Ascending aorta (tissue), 2 donors: ENCODE measurements at places on chromosomes 11 and 22. TPM values are rescaled to one million over a fixed set of nuclear protein-coding genes. Genes with fewer than 3 reads are reported as not detected.

DNA sequence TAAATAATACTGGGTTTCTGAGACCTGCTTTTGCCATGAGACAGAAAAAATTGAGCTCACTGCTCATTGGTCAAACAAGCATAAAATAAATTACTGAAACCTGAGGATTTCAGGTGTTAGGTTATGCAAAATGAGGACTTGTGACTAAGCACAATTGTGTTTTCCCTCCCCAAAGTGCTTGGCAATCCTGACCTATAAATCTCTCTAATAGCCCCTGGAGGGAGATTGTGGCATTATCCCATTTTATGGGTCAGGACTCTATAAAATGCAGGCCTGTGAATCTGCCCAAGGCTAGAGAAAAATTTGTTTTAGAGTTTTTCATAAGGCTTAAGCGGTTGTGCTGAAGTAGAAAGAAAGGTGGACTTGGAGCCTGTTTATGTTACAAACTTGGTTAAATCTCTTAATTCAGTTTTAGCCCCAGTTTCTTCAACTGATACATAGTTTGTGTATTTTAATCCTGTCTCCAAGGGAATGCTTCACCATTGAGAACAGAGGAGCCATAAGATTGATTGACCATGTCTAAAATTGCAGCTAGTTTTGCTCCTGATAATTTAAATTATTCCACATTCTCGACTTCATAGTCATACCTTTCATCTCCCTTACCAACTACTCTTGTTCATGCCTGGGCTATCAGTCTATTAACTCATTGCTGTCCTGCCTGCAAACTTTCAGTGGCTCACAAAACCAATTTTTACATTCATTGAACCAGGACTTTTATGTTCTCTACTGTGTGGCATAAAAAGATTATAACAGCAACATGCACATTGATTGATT is 63.6 kb upstream of the LRRC4C start:
- no peaks in the 10 kb centered on the region for H3K36me3 ChIP-seq
- H3K4me1 ChIP-seq = no peaks in the 10 kb centered on the region
- H3K4me3 ChIP-seq = no peak overlapping the region
- DNase-seq = no peak
- no peak overlapping the region for H3K27ac ChIP-seq

GRCh38 chr11:128629516-128630106 is 42.3 kb upstream of the ETS1 start:
- no peaks in the 10 kb centered on the region for H3K36me3 ChIP-seq
- no peak for DNase-seq
- H3K4me3 ChIP-seq = no peak overlapping the region
- H3K27me3 ChIP-seq = no peaks in the 10 kb centered on the region
- no peak overlapping the region for H3K27ac ChIP-seq

C1QTNF6 gene
- total RNA-seq = 4.6 TPM

MAPK11 gene
- 117 TPM for total RNA-seq

GRCh38 chr22:41687901-41688364 is 734 bp downstream of the SNU13 start:
- H3K4me1 ChIP-seq = peaks cover 12% of the 10 kb centered on the region
- no peaks in the 10 kb centered on the region for H3K36me3 ChIP-seq
- no peaks in the 10 kb centered on the region for H3K27me3 ChIP-seq
- DNase-seq = no peak
- H3K27ac ChIP-seq = peak overlapping the region; percentile 97

TESMIN gene
- total RNA-seq = not detected
